Mesangial cell (primary cell): ENCODE measurements at places on chromosomes 12 and 14. TPM values are rescaled to one million over a fixed set of nuclear protein-coding genes. Genes with fewer than 3 reads are reported as not detected.

The SLC25A21 gene
- 2.1 and 3.4 TPM in 2 replicates for total RNA-seq

The MIP gene
- 0.98 TPM in 1 of 2 replicates, not detected in the other for total RNA-seq

The AHNAK2 gene
- 29.8 and 129 TPM in 2 replicates for total RNA-seq

The PRR4 gene
- total RNA-seq, result 0.76 TPM in 1 of 2 replicates, not detected in the other

The ZBTB42 gene
- 2.8 and 12.7 TPM in 2 replicates for total RNA-seq

The STRAP gene
- total RNA-seq, result 67.1 and 100 TPM in 2 replicates

The SYT10 gene
- total RNA-seq, result not detected in 2 replicates

The RFLNA gene
- total RNA-seq, result 8.6 and 10.6 TPM in 2 replicates

The PRICKLE1 gene
- 15.5 and 28.5 TPM in 2 replicates for total RNA-seq

The FAR2 gene
- 10.1 and 19.6 TPM in 2 replicates for total RNA-seq

The WASHC3 gene
- 31.8 and 56.3 TPM in 2 replicates for total RNA-seq

The SDR9C7 gene
- total RNA-seq, result not detected in 2 replicates

The AQP6 gene
- total RNA-seq, result under 0.01 TPM in 1 of 2 replicates, not detected in the other

The GCN1 gene
- 73.0 and 79.4 TPM in 2 replicates for total RNA-seq

The LGMN gene
- total RNA-seq, result 47.6 and 84.4 TPM in 2 replicates

The CPNE6 gene
- total RNA-seq, result not detected in 2 replicates

The LALBA gene
- not detected in 2 replicates for total RNA-seq

The PLEK2 gene
- 12.2 and 48.1 TPM in 2 replicates for total RNA-seq

The CLEC4E gene
- 4.6 and 14.0 TPM in 2 replicates for total RNA-seq

The LGALS3 gene
- total RNA-seq, result 51.3 and 187 TPM in 2 replicates

The WDHD1 gene
- 2.4 and 13.5 TPM in 2 replicates for total RNA-seq

The RND1 gene
- 0.33 TPM in 1 of 2 replicates, not detected in the other for total RNA-seq

The CDCA3 gene
- 7.2 and 171 TPM in 2 replicates for total RNA-seq

The C14orf180 gene
- total RNA-seq, result not detected in 2 replicates

The P2RX2 gene
- not detected in 2 replicates for total RNA-seq

The TMPRSS12 gene
- not detected in 2 replicates for total RNA-seq

The GPR132 gene
- 0.16 and 0.38 TPM in 2 replicates for total RNA-seq

The COX8C gene
- total RNA-seq, result not detected in 2 replicates

The ACRBP gene
- 0.49 and 8.7 TPM in 2 replicates for total RNA-seq

The OR6C2 gene
- not detected in 2 replicates for total RNA-seq

The SDSL gene
- 5.5 and 12.7 TPM in 2 replicates for total RNA-seq

The ZDHHC22 gene
- not detected in 2 replicates for total RNA-seq

The MGST1 gene
- 39.4 and 58.0 TPM in 2 replicates for total RNA-seq

The STXBP6 gene
- total RNA-seq, result 0.25 and 1.1 TPM in 2 replicates

The KRT78 gene
- total RNA-seq, result not detected in 2 replicates

The SSTR1 gene
- 1.5 and 2.4 TPM in 2 replicates for total RNA-seq

The RASAL1 gene
- total RNA-seq, result 0.16 and 4.9 TPM in 2 replicates

The SLC38A4 gene
- 1.3 TPM in 1 of 2 replicates, not detected in the other for total RNA-seq

The NKX2-8 gene
- not detected in 2 replicates for total RNA-seq

The CMA1 gene
- not detected in 2 replicates for total RNA-seq

The CIT gene
- 5.1 and 44.6 TPM in 2 replicates for total RNA-seq

The GLS2 gene
- total RNA-seq, result 1.1 and 2.2 TPM in 2 replicates

The RPL10L gene
- not detected in 2 replicates for total RNA-seq

The DCAF5 gene
- 13.5 and 30.2 TPM in 2 replicates for total RNA-seq

The KRT73 gene
- total RNA-seq, result not detected in 2 replicates

The TRHDE gene
- total RNA-seq, result 20.7 and 24.4 TPM in 2 replicates

The CARMIL3 gene
- total RNA-seq, result under 0.01 and 0.38 TPM in 2 replicates

The GYS2 gene
- not detected in 2 replicates for total RNA-seq

The NGB gene
- not detected in 2 replicates for total RNA-seq

The CCDC77 gene
- total RNA-seq, result 5.2 and 7.2 TPM in 2 replicates

The ADCY6 gene
- total RNA-seq, result 20.4 and 44.7 TPM in 2 replicates

The BICDL1 gene
- total RNA-seq, result 0.65 and 10.4 TPM in 2 replicates

The TAS2R50 gene
- total RNA-seq, result 0.38 and 0.98 TPM in 2 replicates

The SIX1 gene
- 8.9 and 11.7 TPM in 2 replicates for total RNA-seq

The CLEC1B gene
- total RNA-seq, result not detected in 2 replicates

The ANO2 gene
- total RNA-seq, result 1.8 TPM in 1 of 2 replicates, not detected in the other
